ENCODE measurements at places on chromosomes 3 and 15.

DNA sequence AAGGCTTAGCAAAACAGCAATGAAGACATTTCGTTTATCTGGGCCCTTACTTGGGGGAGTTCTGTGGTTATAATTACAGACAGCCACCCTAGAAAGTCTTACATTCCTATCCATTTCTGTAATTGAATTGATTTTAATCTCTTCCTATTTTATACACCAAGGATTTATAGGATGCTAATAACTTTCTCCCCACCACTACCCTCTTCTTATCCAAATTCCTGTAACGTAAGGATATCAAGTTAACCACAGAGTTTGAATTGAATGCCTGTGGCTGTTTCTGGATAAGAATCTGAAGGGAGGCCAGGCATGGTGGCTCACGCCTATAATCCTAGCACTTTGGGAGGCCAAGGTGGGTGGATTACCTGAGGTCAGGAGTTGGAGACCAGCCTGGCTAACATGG lies 78.6 kb downstream of the MLH1 start:
- no peak for DNase-seq

- DNase-seq, result no peak
Observed at GRCh38 chr15:33161209-33161608, 33.3 kb downstream of the FMN1 start.

DNA sequence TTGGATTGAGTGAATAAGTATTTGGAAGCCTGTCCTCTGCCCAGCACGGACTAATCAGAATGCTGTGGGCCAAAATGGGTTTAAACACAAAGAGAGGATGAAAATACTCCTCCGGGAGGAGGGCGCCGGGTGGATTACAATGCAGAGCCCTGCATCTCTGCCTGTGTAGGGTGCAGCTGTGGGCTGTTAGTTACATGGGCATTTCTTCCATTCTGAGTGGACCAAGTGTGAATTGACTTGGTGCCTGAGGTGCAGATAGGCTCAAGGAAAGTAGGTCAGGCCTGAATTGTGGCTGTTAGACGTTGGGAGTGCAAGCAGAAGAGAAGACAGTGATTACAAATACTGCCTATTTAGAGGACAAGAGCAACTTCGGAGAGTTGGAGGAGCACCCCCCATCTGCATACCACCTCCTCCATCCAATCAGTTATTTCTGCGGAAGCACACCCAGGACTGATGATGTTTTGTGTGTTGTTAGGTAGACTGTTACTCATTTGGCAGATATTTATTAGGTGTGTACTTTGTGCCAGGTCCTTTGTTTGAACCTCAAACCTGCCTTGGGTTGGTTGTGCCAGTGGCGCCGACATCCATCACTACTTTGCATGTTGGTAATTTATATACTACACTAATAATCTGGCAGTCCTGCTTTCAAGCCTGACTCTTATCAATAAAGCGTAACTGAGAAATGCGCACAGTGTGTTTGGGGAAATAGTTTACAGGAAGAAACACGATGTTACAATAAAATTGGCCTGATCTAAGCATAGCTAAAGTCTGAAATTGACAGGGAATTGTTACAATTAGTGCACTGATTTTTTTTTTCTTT lies 33.0 kb downstream of the PTPRG start:
- DNase-seq, result no peak

GRCh38 chr3:76310089-76310488 lies 524.7 kb upstream of the ZNF717 start:
- DNase-seq, result no peak

- DNase-seq, result no peak
Observed at GRCh38 chr3:20424086-20424485, 238.1 kb upstream of the SGO1 start.

- no peak for DNase-seq
Observed at GRCh38 chr15:101115786-101116680, 135.8 kb downstream of the CHSY1 start.

GRCh38 chr15:43412096-43412495 lies 41.2 kb downstream of the TUBGCP4 start:
- no peak for DNase-seq

- no peak for DNase-seq
Observed at GRCh38 chr3:141482245-141482922, 4.4 kb upstream of the RASA2 start.

DNA sequence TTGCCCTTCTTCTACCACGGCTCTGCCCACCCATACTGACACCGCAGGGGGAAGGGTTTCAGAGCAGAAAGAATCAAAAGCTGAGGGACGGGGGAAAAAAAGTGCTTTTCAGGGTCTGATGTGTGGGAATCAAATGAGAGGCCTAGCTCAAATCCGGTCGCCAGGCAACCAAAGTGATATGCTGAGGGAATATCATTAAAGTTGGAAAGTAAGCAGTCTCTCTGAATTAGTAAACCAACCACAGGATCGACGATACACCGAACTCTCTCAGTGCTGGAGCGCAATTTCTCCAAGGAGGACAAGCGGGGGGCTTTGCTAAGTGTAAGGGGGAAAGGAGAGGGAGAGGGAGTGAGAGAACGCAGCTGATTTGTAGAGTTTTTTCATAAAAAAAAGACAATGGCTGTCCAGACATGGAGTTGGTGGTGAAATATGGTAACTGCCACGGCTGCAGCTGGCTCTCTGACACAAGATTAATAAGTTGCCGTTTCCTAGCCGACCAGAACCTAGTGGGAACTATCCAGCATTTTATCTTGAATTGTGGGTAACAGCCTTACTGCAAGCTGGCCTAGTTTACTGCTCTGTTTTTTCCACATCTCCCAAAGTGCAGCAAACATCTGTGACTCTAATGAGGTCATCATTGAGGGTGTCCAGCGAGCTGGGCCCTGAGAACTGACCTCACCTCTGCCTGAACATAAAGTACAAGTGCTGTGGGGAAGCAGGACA lies 530.2 kb downstream of the SOX2 start:
- no peak for DNase-seq

DNA sequence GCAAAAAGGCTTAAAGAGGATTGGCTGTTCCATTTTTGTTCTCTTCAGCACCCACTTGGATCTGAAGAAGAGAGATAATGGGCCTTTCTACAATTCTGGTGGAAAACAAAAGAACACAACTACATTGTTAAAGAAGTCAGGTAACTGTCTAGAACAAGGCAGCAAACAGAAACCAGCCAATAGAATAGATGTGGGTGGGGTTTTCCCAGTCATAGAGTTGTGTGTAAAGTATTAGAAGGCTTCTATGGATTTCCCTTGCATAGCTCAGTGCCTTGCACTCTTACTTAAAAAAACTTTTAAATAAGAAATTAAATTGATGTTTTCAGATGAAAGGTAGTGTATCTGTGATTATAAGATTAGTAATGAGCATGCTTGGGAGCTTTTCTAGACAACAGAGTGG lies 462.7 kb upstream of the ATP11B start:
- no peak for DNase-seq

DNA sequence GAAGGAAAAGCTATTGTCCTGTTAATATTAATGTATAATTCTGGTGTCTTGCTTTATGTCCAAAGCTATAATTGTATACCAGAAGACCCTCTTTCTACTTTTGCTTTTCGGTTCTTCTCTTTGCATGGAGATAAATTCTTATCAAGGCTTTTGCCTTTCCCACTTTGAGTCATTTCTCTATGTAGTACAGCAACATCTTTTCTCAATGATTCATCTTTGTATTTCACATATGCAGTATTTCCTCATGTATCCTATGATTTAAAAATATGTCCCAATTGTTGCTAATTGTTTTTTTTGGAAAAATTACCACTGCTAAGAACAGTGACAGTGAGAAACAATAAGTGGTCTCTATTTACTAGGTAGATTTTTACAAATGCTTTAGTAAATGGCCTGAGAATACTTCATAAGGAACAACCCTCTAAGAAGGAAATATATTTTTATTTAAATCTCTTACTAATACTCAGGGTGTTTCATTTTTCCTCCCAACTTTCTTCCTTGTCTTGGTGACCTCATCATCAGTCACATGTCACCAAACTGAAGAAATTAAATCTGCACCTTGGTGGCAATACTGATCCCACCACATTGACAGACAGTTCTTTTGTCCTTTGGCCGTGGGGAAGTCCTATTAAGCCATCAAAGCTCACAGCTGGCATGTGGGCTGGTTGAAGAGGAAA lies 290.6 kb downstream of the SATB1 start:
- peak; percentile 31 for DNase-seq

GRCh38 chr15:88028024-88028423 lies 228.5 kb downstream of the NTRK3 start:
- no peak for DNase-seq

DNA sequence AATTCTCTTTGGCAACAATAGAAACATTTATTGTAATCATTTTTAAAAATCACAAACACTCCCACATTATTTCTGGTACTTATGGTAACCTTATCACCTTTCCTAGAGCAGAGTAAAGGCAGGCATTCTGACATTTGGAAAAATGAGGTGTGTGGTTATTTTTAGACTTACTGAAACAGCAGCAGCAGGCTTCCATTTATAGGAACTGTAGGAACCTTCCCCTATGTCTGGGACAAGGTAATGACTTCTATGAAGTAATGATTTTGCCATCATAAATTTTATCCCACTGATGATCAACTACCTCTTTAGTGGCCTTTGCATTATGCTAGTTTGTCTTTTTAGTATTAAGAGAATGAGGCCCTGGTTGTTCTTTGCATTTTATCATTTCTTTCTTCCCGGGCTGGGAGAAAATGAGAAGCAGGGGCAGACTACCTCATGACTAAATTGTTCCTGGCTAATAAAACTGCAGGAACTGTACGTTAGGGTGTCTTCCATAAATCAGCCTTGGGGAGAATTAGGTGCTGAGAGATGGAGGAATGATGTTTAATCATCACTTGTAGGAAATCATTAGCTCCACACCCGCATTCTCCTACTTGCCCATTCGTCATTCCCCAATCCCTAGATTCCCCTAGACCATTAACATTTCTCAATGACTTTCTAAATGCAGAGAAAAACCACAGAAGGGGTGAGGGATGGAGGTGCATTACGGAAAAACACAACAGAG lies 680.3 kb downstream of the AGBL1 start:
- no peak for DNase-seq

DNA sequence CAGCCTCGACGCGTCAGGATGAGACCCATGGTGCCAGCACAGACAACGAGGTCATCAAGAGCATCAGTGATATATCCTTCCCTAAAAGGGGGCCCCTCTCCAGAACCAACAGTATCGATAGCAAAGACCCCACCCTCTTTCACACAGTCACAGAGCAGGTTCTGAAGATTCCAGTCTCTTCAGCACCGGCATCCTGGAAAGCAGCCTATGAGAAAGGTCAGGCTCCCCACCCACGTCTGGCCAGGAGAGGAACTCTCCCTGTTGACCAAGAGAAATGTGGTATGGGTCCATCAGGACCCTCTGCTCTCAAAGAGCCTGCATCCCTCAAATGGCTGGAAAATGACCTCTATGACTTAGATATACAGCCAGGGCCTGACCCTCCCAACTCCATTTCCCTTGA lies 11.6 kb downstream of the ANKRD34C start:
- DNase-seq, result no peak

GRCh38 chr3:24446032-24446431 lies 48.6 kb downstream of the THRB start:
- no peak for DNase-seq

- DNase-seq, result no peak
Observed at GRCh38 chr15:71328453-71328852, 213.2 kb downstream of the THSD4 start.

- DNase-seq, result no peak
Observed at GRCh38 chr3:186025161-186025560, 83.7 kb downstream of the ETV5 start.

- DNase-seq, result no peak
Observed at GRCh38 chr3:27504749-27505148, 20.6 kb upstream of the SLC4A7 start.

GRCh38 chr3:123651449-123652341 lies 66.8 kb upstream of the HACD2 start:
- no peak for DNase-seq

- DNase-seq, result no peak
Observed at GRCh38 chr3:43503067-43503728, 118.6 kb downstream of the ANO10 start.

DNA sequence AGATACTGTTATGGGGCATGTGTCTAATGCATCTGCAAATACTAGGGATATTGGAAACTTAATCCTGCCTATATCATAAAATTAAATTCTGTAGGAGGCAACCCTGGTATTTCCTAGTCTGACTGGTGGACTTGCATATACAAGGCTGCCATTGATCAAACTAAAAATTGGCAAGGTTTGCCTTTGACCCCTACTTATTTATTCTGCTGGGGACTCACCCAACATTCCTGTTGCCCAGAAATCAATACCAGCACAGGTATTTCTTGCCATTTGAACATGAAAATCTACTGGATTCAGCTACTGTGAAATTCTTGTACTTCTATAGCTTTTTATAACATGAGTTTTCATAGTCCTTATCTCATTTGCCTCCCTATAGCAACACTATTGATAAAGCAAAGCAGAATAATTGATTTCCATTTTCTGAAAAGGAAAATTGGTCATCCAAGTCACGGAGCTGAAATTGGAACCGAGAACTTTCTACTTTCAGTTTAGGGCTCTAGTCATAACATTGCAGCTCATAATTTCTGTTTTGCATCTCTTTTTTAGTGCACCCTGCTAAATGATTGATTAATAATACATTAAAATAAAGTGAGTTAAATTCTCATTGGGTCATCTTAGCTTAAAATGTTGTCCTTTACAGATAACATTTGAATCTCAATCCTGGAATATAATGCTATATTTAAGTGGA lies 365.2 kb downstream of the MFSD1 start:
- DNase-seq, result no peak

DNA sequence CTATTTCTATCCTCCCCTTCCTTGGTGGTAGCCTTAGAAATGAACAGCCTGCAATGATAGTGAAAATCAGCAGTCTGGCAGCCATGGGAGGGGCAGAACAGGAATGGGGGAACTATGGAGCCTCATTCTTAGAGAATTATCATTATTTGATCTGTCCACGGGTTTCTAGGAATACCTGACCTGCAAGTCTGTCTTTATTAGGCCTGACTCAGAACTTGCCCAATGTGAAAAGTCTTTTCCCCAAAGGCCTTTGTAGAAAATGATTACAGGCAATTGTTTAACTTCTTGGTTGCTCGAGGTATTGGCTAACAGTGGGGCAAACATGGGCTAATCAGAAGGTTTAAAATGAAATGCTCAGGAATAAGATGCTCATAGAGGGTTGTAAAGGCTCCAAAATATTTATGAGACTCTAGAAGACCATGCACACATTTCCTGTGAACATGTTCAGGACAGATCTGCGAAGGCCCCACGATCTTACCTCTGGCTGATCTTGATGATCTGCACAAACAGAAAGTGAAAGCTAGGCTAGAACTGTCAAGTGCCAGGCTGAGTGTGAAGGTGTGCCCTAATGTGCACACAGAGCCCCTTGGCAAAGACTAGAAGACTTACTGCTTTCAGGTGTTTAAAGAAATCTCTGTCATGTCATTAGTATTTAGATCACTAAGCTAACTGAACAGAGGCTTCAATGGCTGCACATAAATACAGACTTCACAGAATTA lies 39.6 kb upstream of the LAMP3 start:
- DNase-seq, result no peak

GRCh38 chr15:85874236-85874635 lies 79.5 kb upstream of the KLHL25 start:
- DNase-seq, result no peak

GRCh38 chr3:183688874-183689273 lies 8.7 kb upstream of the YEATS2 start:
- no peak for DNase-seq

- DNase-seq, result no peak
Observed at GRCh38 chr3:196918968-196919367, 23.4 kb downstream of the NCBP2 start.

GRCh38 chr15:67193223-67193990 lies 61.1 kb downstream of the AAGAB start:
- no peak for DNase-seq
